ENCODE measurements at places on chromosomes 5 and 9. TPM values are rescaled to one million over a fixed set of nuclear protein-coding genes. Genes with fewer than 3 reads are reported as not detected.

DNA sequence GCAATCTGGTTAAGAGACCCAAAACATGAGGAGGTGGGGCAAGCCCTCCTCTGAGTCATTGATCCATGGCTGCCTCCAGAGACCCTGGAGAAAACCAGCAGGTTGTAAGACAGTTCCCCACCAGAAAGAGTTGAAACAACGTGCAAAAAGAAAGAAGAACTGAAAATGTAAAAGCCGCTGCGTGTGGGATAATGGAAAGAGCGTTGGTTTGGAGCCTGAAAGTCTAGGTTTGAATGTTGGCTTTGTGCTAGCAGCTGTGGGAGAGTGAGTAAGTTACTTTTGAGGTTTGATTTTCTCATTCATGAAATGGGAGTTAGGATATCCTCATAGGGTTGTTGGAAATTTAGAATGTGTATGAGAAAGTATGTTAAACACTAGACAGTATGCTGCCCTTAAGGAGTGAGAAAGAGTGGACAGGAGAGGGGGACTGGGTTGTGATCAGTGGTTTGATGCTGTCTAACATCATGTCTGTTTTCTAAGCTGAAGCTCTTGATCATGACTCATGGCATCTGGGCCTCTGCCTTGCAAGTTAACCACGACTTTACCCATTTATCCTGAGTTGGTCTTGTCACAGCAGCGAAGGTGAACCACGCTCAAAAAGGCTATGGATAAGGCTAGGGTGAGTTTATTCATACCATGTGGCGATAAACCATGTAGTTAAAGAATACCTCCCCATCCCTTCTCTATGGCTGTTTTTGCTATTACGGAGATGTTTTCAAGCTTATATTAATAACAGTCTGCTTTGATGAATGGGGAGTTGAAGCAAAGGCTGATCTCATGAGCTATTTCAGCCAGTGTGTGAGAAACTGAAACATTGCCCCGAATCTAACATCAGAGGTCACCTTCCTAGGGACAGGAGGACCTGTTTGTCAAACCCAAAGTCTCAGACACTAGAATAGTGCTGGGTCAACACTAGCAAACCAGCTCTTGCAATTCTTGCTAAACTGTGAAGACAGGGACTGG, 41.3 kb downstream of the ZNF366 start:
- DNase-seq = no peak

DNA sequence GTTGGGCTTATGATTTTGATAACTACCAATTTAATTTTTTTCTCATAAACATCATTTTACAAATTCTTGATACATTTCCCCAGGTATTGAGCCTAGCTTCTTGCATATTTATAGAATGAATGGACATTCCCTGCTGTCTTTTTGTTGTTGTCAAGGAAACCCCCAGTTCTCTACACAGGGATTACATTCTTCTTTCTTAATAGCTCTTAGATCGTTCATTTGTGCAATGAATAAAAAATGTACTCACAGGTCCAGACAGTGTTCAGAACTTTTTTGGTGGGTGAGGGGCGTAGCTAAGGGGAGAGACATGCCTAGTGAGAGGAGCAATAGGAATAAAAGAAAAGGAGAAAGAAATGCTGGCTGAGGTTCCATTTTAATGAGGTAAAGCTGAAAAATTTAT, 58.6 kb downstream of the VCAN start:
- no peak for DNase-seq

The PCDHGA1 gene
- 0.12 TPM for total RNA-seq

The CD180 gene
- total RNA-seq = 9.2 TPM

DNA sequence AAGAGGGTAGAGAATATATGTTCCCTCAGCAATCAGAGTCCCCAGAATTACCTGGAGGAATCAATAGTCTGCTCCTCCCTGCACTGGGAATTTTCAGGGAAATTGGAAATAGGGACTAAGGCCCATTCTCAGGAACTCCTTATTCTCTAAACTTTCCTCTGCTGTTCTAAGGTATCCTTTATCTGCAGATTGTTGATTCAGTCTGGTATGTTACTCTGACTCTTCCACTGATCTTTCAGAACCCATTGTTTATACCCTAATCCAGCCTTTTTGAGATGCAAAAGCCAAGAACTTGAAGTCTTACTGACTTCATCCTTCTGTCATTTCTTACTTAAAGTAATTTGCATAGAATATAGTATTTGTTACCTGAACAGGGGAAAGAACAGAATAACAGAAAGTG, 143.5 kb upstream of the PPP1R2B start:
- DNase-seq = no peak

- DNase-seq = no peak
These were observed 837.7 kb upstream of the ZNF608 start for GRCh38 chr5:125584140-125584520.

The CCDC183 gene
- total RNA-seq = 1.5 TPM

GRCh38 chr5:159936686-159937329, 20.5 kb downstream of the ADRA1B start:
- DNase-seq = no peak

- no peak for DNase-seq
These were observed 124.1 kb downstream of the CEP120 start for GRCh38 chr5:123299136-123299535.

GRCh38 chr5:73135429-73136054, 15.2 kb downstream of the TMEM171 start:
- no peak for DNase-seq

The RGS14 gene
- total RNA-seq = 25.1 TPM

GRCh38 chr5:32850817-32851496, 139.8 kb downstream of the NPR3 start:
- no peak for DNase-seq

GRCh38 chr9:128391956-128392301, 20.8 kb downstream of the URM1 start:
- DNase-seq = no peak

- no peak for DNase-seq
These were observed 7.4 kb downstream of the HNRNPH1 start for GRCh38 chr5:179616002-179616594.

The GPR150 gene
- not detected for total RNA-seq

The PCA3 gene
- not detected for total RNA-seq

- no peak for DNase-seq
These were observed 126.9 kb upstream of the OSMR start for GRCh38 chr5:38718771-38719391.

DNA sequence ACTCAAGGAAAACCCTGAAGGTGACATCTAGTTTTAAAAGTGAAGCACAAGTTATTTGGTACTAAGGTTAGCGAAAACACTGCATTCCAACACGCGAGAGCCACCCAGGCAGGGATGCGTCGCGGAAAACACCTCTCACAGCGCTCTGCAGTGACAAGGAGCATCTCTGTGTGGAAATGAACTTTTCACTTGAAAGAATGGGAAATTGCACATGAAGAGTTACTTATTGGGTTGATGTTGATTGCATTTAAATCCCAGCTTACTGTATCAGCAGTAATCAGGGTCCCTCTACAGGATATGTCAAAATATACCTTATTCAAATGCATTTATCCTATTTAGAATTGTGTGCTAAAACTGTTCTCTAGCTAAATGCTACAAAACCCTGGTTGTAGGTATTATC, 144.4 kb downstream of the BNC2 start:
- no peak for DNase-seq

DNA sequence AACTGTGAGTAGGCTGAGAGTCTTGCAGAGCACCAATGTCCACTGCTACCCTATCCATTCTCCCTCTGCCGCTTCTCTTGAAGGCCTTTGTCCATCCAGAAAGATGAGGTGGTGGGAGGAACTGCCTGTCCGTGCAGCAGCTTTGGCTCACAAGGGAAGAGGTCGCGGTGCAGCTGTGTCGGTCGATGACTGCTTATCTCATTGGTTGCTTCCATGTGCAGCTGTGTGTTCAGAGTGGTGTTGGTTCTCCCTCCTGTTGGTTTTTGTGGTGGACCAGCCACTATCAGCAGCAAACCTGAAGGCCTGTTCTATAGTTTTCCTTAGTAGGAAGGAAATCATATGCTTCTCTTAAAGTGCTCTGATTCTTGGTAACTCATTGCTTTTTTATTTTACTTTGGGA, 40.7 kb downstream of the SPTAN1 start:
- DNase-seq = no peak

The ALDH7A1 gene
- 14.8 TPM for total RNA-seq

GRCh38 chr5:1325191-1325741, 19.6 kb downstream of the CLPTM1L start:
- DNase-seq = no peak

GRCh38 chr5:78887384-78888118, 97.6 kb downstream of the ARSB start:
- DNase-seq = no peak

The CD14 gene
- 168 TPM for total RNA-seq

DNA sequence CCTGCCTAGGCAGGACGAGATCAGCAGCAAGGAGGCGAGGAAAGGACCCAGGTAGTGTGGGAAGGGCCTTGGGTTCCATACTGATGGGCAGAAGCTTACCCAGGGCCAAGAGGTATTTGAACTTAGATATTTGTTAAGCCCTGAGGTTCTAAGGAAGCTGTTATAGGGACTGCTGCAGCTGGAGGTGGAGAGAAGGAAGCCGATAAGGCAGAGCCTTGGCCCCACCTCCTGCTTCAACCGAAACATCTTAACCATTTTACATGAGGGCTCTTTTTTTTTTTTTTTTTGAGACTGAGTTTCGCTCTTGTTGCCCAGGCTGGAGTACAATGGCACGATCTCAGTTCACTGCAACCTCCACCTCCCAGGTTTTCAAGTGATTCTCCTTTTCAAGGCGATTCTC, 8.6 kb upstream of the AQP3 start:
- no peak for DNase-seq

The PCDHGC4 gene
- 3.5 TPM for total RNA-seq

- no peak for DNase-seq
These were observed 188.3 kb upstream of the MEF2C start for GRCh38 chr5:89071101-89071940.

DNA sequence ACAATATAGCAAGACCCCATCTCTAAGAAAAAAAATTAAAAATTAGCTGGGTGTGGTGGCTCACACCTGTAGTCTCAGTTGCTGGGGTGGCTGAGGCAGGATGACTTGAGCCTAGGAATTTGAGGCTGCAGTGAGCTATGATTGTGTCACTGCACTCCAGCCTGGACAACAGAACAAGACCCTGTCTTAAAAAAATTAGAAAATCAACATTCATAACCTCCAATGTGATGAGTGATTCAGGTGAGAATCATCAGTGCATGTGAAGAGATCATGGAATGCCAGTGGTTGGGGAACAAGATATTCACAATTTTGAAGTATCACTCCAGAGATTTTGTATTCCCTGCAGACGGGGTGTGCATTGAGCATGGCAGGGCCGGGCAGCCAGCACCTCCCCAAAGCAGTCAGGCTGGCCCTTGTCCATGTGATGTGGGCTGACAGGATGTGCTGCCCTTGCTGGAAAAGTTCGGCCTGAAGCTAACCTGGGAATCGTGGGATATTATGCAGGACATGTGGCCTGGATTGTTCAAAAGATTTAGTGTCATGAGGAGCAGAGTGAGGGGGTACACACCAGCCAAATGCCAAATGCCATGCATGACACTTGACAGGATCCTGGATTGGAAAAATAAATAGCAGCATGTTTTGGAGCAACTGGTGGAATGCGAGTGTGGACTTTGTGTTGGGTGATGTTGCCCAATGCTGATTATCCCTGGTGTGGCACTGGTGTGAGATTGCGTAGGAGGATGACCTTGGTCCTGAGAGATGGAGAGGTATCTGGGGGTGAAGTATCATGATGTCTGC, 189.0 kb downstream of the RGS3 start:
- no peak for DNase-seq
